Kidney capillary endothelial cell (primary cell): ENCODE measurements at places on chromosomes 4 and X.
A peak's percentile ranks its signal among the peaks of the same experiment; 100 is the strongest.

DNA sequence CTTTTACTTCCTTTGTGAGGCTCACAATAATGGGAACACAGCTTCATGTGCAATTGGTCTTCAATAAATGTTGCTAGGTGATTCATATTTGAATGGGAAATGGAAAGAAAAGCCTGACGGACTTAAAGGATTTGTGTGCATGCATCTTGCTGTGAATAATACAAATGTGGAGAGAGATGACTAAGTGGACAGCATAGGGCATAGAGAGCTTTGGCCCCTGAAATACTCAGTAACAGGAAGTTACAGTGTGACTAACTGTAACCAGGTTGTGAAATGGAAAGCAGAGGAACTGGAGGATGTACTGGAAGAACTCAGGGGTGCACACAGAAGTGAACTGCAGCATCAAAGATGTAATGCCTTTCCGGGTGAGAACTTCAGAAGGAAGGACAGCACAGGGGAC lies 206.7 kb downstream of the MGST2 start:
- peak; percentile 97 for DNase-seq

GRCh38 chr4:124055896-124056295 lies 656.6 kb downstream of the ANKRD50 start:
- DNase-seq: no peak

GRCh38 chr4:40699648-40700047 lies 50.1 kb upstream of the NSUN7 start:
- DNase-seq: no peak

DNA sequence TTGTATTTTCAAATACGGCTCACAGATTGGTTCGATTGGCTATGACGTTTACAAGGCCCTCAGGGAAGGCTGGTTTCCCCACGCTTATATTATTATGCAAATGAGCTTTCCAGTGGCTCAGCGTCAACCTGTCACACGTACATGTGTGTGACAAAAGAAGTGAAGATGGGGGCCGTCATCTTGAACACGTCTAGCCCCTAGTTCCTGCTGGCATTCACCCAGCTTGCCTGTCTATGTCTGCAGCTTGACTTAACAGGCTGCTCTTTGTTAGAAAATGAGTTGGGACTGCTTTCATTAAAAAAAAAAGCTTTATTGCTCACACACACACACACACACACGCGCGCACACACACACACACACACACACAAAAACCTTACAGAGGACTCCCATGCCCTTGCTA lies 283.6 kb upstream of the CTSO start:
- no peak for DNase-seq

GRCh38 chr4:113825272-113825671 lies 63.7 kb upstream of the CAMK2D start:
- DNase-seq: no peak

GRCh38 chr4:19807505-19807904 lies 444.2 kb upstream of the SLIT2 start:
- DNase-seq: no peak

- DNase-seq: no peak
These were observed 32.6 kb upstream of the PPP2R2C start for GRCh38 chr4:6504900-6505496.

GRCh38 chr4:144589512-144589911 lies 56.4 kb upstream of the HHIP start:
- no peak for DNase-seq

GRCh38 chr4:87009095-87009648 lies 74.4 kb downstream of the AFF1 start:
- no peak for DNase-seq

- no peak for DNase-seq
These were observed 637.8 kb upstream of the ADGRL3 start for GRCh38 chr4:60562334-60562733.

GRCh38 chrX:16103625-16104024 lies 19.7 kb upstream of the GRPR start:
- no peak for DNase-seq

- no peak for DNase-seq
These were observed 29.9 kb downstream of the C4orf51 start for GRCh38 chr4:145709843-145710242.

GRCh38 chr4:63458010-63458409 lies 951.2 kb downstream of the TECRL start:
- DNase-seq: no peak

GRCh38 chr4:152211936-152212653 lies 323.8 kb downstream of the FBXW7 start:
- DNase-seq: no peak

DNA sequence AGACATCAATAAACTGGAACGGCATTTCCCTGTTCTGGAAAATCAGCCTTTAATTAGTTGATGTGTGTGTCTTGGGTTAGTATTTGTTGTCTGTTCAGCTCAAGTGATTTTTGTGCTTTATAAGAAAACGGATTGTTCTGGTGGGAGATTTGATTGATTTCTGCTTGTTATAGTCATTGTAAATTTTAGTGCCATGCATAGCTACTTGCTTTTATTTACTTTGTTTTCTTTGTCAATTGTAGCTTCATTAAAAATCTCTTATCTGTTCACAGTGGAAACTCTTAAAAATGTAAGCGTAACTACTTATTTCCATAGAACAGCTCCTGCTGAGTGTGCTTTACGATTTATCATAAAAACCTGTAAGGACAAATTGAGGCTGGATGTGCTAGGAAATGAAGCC lies 253.2 kb downstream of the TENM3 start:
- no peak for DNase-seq

GRCh38 chr4:19227701-19228100 lies 1024.0 kb upstream of the SLIT2 start:
- no peak for DNase-seq

- DNase-seq: no peak
These were observed 48.7 kb downstream of the UCHL1 start for GRCh38 chr4:41305476-41305875.

- no peak for DNase-seq
These were observed 15.2 kb upstream of the CXCL2 start for GRCh38 chr4:74114234-74114633.

- no peak for DNase-seq
These were observed 2.8 kb downstream of the PSMD10 start for GRCh38 chrX:108088511-108088910.

DNA sequence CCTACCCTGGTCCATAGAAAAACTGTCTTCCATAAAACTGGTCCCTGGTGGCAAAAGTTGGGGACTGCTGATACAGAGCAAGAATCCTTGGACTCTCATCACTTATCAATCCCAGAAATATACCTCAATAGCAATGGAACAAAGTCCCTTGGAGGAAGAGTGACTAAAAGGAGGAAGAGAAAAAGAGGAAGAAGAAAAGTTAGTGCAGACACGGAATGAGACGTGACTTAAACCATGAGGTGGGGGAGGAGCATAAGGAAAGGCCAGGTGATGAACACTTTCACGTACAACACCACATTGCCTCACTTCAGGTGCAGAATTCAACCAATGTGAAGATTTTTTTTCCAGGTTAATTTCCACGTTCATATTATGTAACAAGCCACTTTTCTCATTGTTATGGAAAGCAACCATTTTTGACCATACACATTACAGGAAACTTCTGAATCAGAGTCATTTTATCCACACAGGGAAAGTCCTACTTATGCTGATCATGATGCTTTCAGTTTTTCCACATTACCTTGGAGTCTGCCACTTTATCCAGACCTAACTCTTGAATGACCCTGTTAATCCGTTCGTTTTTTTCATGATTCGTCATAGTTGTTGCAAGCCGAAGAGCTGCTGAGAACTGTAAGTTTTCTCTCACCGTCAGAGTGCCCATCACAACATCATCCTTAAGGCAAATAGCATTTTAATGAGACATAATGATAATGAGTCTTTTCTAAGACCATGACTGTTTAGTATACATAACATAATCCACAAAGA lies 27.7 kb downstream of the ABCG2 start:
- DNase-seq: no peak

GRCh38 chr4:150231107-150231770 lies 153.0 kb downstream of the DCLK2 start:
- DNase-seq: no peak

DNA sequence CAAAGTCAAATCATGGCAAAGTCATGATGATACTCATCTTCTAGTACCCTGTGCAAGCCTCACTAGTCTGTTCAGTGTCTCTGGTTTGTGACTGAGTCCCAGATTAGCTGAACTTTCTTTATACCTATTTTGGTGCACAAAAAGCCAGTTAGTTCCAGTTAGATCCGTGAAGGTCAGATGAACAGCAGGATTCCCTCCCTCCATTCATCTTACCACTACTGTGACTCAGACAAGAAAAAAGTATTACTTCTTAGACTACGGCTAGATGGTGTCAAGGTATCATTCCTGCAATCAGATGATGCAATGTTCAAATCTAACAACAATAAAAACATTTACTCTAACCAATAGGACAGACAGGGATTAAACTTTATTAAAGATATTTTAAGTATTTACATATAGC lies 30.4 kb downstream of the ARHGEF6 start:
- DNase-seq: no peak

GRCh38 chr4:2694691-2695090 lies 61.4 kb downstream of the TNIP2 start:
- no peak for DNase-seq

DNA sequence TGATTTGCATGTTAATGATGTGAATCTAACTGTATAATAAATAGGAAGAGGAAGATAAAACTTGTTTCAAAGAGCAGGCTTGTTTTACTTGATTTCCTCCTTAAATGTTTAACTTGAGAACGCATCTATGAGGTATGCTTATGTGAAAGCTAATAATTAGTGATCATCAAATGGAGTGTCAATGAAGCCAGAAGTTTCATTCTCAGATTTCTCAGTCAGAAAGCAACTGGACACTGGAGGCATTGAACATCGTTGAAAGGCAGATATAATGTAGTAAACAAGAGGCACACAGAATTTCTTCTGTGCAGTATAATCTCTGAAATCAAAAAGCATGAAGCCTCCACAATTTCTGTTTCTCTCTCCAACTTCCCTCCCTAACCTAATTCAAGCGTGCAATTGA lies 672.9 kb downstream of the ADGRL3 start:
- no peak for DNase-seq

- DNase-seq: peak; percentile 7
These were observed 527.7 kb upstream of the MAGEB2 start for GRCh38 chrX:29687687-29688086.

- DNase-seq: no peak
These were observed 63.1 kb downstream of the FAM114A1 start for GRCh38 chr4:38930707-38931106.

DNA sequence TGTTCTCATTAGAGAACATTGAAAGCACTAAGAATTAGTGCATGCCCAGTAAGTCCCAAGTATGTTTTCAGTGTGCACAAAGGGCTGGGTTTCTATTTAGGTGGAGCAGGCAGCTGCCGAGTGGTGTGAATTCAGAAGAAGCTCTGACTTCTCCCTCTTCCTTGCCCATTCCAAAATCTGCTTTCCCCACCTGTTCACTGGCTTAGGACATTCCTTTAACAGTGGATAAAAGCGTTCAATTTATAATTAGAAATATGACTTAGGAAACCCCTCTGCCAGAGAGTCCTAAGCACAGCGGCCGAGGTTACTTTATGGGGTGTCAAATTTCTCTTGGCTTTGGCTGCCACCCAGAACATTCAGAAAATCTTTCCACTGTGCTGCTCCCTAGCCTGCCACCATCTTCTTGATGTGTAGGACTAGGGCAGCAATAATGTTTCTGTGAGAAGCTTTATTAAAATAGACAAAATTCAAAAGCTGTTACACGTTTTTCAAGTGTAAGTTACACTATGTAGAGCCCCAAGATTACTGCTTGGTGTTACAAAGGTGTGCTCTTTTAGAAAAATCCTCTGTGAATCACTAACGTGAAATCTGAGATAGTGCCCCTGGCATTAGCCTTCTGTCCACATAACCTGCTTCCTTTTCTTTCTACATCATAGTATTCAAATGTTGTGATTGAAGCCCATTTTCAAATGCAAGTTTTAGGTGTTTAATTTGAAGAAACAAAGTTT lies 191.6 kb upstream of the ANKRD50 start:
- DNase-seq: no peak

GRCh38 chr4:25621027-25621930 lies 34.4 kb upstream of the SLC34A2 start:
- no peak for DNase-seq

- no peak for DNase-seq
These were observed 12.4 kb downstream of the CASP6 start for GRCh38 chr4:109690690-109691410.

- no peak for DNase-seq
These were observed 966.2 kb downstream of the RPA4 start for GRCh38 chrX:97849951-97850350.

DNA sequence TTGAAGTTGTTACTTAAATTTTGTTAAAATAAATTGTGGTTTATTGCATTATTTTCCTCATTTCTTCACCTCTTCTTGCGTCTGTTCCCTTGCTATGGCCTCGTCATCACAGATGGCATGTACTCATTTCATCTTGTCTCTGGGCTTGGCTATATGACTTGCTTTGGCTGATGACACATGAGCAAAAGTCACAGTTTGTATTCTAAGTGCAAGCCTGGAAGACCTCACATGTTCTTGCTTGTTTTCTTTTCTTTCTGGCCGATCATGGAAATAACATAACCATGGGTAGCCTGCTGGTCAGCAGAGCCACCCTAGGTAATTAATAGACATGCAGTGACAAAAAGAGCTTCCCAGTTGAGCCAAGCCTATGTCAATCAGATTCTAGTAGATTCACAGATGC lies 527.9 kb downstream of the SPRY1 start:
- DNase-seq: no peak

DNA sequence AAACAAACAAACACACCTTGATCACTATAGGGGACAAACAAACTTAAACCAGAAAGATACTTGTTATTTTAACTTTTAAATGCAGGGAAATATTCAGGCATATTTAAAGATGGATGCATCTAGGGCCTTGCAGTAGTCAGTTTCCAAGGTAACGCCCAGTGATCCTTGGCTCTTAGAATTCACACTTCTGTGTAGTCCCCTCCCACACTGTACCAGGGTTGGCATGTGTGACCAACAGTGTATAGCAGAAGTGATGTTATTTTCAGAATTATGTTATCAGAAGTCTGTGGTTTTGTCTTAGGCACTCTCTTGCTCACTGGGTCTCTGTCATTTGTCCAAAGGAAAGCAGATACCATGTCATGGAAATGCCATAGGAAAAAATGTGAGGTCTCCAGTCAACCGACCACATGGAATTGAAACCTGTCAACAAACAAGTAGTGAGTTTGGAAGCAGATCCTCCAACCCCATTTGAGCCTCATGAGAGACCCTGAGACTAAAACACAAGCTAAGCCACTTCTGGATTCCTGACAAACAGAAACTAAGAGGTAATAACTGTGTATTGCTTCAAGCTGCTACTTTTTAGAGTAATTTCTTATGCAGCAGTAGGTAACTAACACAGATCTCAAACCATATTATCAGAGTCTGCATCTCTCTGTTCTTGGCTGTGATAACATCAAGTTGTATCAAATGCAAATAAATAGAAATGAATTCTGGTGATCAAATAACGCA lies 670.3 kb downstream of the KCTD8 start:
- no peak for DNase-seq

DNA sequence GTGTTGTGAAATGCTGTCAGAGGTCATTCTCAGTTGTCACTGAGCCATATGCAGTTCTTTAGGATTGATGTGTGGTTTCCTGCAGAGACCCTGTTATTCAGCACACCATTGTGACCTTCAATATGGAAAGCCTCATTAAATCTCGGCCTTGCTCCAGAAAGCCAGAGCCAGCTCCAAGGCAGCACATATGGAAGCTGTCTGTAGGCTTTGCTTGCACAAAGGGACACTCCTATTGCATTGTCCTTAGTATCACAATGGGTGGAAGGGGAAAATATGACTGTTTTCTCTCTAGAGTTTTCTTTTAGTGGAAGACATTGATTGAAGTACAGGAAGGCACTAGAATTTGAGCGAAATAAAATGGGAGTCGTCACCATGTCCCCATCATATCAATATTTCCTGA lies 179.0 kb downstream of the CEP135 start:
- peak; percentile 59 for DNase-seq

GRCh38 chr4:169131556-169132208 lies 121.6 kb upstream of the CBR4 start:
- no peak for DNase-seq
